ENCODE measurements at places on chromosomes 11 and 22.

- no peak for DNase-seq
Observed at GRCh38 chr11:95616256-95616804, 173.3 kb downstream of the FAM76B start.

GRCh38 chr11:2860636-2861035, 24.9 kb downstream of the CDKN1C start:
- DNase-seq, result peak; percentile 44

DNA sequence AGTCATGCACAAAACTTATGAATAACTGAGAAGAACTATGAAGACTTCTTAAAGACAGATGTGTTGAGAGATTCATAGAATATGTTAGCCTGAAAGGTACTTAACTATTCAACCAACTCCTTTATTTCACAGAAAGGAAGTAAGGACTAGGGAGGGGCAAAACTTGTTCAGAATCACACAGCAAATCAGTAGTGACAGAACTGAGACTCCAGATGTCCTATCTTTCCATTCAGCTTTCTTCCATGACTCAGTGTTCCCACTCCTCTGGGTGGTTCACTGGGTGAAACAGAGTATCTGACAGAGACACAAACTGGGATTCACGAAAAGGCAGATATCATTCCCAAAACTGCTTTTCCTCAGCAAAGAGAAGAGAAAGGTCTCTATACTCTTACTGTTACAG, 1053.3 kb downstream of the DLG2 start:
- no peak for DNase-seq

DNA sequence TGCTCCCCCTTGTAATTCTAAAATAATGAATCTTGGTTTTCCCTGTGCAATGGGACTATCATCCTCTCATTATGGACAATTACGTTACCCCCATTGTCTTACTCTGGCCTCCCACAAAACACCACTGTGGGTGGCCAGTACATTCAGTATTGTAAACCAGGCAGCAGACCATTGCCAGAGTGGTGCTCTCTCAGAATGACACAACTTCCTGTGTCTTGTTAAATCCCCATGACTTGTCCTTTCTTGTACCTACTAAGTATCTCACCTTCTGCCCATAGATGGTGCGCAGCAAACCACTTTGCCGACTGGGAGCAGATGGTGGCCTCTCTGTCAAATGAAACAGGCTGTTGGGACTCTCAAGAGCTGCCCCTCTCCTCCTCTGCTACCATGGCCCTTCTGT, 287.1 kb upstream of the RAG2 start:
- no peak for DNase-seq

DNA sequence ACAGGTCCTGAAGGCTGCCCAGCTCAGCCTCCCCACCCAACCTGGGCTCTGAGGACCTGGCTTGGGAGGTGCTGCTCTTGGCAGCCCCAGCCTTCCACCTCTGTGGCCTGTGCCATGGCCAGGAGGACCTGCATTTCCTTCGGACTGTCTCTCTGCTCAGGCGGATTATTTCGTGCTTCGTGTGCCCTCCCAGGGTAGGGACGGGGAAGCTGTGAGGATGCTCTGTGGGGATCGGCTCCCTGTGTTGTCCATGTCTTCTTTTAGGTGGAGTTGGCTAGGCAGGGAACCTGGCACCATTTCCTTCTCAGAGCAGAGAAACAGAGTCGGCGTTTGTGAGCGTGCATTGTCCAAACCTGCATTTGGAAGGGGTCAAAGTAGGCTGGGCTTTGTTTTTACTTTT, 34.1 kb downstream of the BCR start:
- DNase-seq, result no peak

- DNase-seq, result no peak
Observed at GRCh38 chr11:7905549-7905948, 25.5 kb downstream of the OR10A6 start.

DNA sequence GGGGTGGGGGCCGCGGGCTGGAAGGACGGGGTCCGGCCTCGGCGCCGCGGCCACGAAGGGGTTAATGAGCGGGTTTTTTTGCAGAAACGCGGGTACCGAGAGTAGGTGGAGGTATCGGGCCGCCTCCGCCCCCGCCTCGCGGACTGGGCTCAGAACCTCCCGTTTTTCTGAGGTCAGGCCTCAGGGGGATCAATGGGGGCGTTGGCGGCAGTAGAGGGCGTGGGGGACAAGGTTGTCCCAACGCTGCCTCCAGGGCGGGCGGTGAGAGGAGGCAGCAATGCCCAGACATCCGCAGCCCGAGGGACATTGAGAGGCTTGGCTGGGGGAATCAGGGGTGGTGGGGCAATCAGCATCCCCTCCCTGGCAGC, 34.8 kb upstream of the PRODH start:
- DNase-seq, result no peak

DNA sequence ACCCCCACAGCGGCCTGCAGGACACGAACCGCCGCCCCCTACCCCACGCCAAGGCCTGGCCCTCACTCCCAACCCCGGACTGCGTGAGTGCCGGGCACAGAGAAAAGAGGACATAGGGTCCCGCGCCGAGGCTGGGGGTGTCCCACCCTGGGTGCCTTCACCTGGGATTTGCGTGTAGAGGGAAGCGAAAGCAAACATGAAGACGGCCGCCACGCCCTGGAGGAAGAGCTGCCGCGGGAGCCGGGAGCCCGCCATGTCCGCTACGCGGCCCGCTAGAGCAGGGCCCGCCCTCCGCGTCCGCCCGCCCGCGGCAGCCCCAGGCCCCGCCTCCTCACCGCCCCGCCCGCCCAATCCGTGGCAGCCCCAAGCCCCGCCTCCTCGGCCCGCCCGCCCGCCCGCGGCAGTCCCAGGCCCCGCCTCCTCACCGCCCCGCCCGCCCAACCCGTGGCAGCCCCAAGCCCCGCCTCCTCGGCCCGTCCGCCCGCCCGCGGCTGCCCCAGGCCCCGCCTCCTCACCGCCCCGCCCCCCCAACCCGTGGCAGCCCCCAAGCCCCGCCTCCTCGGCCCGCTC, at the start of gene LMF2:
LMF2 (minus strand) TSS at position 282 of the 570 bp plus-strand sequence; CDS start at position 255, 27 bp downstream.
- peak; percentile 69 for DNase-seq

- no peak for DNase-seq
Observed at GRCh38 chr22:36386900-36387708, 663 bp downstream of the MYH9 start.

DNA sequence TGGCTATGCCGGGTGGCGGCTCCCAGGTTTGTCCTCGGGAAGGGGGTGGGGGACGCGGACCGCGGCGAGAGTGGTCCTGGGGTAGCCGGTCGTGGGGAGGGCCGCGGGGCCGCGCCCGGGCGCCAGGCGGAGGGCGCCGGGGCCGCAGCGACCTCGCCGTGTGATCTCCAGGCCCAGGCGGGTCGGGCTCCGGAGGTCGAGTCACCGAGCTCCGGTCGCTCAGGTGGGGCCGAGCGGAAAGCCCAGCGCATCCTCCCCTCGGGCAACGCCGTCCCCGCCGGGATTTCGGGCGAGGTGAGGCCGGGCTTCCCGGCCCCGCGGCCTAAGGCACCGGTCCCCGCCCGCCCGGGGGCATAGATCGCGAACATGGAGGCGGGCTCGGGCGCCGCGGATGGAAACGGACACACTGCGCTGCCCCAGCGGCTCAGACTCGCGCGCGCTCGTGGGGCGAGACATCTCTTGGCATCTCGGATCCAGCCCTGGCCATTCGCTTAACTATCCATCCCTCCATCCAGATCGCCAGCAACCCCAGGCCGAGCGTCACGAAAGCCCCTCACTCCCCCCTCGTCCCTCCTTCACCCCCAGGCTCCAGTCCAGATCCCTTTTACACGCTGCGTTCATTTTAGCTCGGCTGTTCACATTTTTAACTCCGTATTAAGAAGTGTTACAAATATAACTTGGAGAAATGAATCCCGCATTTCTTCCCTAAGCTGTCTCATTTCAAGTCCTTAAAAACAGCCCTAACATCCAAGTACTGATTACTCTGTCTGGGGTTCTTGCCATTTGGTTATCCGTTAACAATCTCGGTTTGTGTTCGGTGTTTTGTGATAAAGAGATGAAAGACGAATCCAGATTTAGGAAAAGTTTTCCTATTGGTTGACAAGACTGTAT, 460 bp downstream of the ZC3H12C start:
- peak; percentile 45 for DNase-seq

DNA sequence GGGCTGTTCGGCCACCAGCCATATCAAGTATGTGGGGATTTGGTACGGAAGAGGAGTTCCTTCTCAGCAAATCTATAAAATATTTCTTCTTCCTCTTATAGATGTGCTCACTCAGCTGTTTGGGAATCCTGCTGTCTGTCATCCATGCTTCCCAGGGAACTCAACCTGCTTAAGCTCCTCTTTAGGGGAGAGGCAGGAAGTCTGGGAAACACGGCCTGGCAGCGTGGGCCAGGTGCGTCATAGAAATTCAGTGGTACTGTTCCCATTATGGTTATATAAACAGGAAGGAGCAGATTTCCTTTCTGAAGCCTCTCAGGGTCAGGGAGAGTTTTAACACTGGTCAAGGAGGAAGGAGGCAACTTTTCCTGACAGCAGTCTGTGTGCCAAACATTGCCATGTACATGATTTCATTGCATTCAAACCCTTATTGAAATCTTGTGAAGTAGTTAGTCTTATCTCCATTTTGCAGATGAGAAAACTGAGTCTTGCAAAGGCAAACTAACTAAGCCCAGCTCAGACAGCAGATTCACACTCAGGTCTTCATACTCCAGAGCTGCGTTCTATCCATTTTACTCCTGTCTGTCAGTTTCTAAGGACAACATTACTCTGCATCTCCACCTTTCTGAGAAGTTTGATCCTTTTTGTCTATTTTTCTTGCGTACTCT, 35.4 kb upstream of the AMOTL1 start:
- DNase-seq, result no peak

DNA sequence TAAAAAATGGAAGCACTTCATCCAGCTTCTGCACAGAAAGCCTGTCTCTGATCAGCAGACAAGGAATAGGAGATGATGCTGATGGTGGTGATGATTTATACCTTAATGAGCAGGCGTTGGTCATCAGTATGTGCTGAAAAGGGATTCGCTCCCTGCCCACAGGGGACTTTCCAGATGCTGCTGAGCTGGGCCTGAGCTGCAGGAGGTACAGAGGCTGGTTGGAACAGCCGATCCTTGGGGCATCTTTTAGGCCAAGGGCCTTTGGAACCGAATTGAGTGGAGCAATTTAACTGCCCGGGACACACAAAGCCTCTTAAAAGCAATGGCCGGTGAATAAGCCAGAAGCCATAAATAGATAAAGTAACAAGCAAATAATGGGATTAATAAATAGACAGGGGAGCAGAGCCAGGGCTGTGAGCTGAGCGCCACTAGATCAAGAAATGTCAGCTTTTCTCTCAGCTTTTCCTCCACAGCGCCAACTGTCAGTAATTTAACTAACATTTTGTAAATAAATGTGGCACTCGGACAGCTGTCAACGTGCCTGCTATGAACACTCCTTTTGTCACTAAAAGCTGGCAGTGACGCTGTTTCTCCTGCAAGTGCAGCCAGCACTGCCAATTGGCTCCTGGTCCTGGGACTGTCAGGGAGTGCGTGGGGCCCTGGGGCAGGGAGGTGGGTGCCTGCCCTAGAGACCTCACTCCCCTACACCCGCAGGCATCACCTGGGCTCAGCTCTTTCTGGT, 562.3 kb downstream of the NTM start:
- DNase-seq, result no peak

DNA sequence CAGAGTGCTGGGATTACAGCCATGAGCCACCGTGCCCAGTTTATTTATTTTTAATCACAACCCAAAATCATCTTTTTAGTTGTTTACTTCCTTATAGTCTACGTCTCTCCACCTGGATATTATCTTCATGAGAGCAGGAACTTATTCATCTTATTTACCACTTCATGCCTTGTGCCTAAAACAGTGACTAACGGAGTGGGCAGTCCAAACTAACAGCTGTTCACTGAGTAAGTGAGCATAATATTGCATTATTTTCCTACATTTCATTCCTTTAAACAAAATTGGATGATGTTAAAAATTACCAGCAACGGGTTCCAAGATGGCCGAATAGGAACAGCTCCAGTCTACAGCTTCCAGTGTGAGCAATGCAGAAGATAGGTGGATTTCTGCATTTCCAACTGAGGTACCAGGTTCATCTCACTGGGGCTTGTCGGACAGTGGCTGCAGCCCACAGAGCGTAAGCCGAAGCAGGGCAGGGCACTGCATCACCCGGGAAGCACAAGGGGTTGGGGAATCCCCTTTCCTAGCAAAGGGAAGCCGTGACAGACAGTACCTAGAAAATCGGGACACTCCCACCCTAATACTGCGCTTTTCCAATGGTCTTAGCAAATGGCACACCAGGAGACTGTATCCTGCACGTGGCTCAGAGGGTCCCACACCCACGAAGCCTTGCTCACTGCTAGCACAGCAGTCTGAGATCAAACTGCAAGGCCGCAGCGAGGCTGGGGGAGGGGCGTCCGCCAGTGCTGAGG, 14.1 kb downstream of the TMEM123 start:
- no peak for DNase-seq

DNA sequence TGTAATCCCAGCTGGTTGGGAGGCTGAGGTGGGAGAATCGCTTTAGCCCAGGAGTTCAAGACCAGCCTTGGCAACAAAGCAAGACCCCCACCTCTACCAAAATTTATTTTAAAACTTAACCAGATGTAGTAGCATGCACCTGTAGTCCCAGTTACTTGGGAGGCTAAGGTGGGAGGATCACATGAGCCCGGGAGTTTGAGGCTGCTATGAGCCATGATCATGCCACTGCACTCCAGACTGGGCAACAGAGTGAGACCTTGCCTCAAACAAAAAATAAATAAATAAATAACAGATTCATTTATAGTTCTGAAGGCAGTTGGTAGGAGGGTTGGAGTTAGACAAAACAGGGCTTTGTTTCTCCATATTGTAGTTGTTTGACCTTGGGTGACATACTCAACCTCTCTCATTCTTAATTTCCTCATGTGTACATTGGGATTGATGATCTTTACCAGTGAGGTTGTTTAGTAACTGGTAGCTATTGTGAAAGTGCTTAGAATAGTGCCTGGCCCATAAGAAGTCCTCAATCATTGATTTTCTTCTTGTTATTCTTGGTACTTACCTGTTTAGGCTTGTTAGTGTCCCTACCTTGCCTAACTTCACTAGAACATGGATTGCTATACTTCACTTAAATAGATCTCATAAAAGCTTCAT, 79.1 kb downstream of the EMSY start:
- no peak for DNase-seq

DNA sequence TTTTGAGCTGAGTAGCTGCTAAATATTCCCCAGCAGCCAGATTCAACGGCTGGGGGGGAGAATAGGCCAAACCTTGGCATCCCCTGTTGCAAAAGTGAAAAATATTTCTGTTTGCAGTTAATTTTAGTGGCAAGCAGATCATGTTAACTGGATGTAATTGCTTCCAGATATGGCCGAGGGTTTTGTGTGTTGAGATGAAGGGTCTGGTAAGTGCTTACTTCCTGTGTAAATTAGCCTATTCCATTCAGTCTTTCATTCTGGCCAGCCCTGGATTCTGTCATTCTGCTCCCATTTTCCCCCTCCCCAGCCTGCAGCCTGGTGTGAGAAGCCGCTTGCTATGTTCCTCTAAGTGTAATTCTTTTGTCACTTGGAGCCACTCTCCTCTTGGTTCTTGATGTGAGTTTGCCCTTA, 17.4 kb downstream of the ZBTB16 start:
- no peak for DNase-seq
